Activated effector memory CD4-positive, alpha-beta T cell treated with anti-CD3 and anti-CD28 coated beads, Interleukin-2, amount 50 U/mL, for 16 hours (primary cell): ENCODE measurements at places on chromosomes 11 and 22.

- no peak for DNase-seq
Observed at GRCh38 chr11:100841711-100842407, 154.8 kb downstream of the ARHGAP42 start.

- no peak for DNase-seq
Observed at GRCh38 chr11:8183111-8183510, 14.3 kb upstream of the RIC3 start.

- no peak for DNase-seq
Observed at GRCh38 chr11:134483857-134484256, 71.8 kb upstream of the B3GAT1 start.

- DNase-seq, result no peak
Observed at GRCh38 chr11:3660960-3661359, 10.2 kb downstream of the CHRNA10 start.

- DNase-seq, result no peak
Observed at GRCh38 chr11:123360267-123360936, 69.7 kb upstream of the GRAMD1B start.

- peak; percentile 28 for DNase-seq
Observed at GRCh38 chr11:64932324-64932723, 3.4 kb downstream of the GPHA2 start.

DNA sequence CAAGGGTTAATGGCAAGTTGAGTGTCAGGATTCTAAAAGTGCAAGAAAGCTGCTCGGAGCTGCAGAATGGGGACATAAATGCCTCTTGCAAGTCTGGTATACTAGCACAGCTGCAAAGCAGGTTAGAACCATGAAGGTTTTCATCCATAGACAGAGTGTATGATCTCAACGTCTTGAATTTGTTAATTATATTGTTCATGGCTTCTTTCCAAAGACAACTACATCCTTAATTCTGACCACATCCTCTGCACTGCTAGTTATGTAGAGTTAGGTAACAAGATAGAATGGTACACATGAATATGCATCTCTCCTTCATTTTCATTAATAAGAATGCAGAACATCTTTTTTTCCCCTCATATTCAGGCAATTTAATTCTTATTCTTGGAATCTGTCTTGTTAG, 34.2 kb downstream of the EXPH5 start:
- DNase-seq, result no peak

DNA sequence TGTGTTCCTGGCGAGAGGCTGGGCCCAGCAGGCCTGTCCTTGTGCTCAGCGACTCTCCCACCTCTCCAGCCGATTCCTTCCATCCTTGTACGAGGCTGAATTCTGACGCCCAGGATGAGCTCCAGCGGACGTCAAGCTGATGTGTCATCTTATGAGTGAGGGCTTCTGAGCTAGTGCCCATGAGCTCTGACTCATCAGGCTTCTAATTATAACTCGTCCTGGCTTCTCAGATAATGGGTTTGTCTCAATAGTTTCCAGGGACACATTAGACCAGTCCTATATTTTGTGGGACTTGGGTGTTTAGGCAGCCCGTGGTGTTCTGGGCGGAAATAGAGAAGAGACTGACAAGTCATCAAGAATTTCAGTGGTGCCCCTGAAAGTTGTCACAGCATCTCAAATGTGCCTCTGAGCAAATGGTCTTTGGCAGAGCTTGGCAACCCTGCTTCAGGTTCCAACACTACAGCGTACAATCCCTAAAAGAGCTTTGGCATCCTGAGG, 108.2 kb upstream of the CD44 start:
- DNase-seq, result peak; percentile 78

GRCh38 chr11:120346233-120346632, 10.0 kb downstream of the ARHGEF12 start:
- DNase-seq, result no peak

GRCh38 chr22:46635756-46636155, 15.6 kb downstream of the GRAMD4 start:
- DNase-seq, result no peak

DNA sequence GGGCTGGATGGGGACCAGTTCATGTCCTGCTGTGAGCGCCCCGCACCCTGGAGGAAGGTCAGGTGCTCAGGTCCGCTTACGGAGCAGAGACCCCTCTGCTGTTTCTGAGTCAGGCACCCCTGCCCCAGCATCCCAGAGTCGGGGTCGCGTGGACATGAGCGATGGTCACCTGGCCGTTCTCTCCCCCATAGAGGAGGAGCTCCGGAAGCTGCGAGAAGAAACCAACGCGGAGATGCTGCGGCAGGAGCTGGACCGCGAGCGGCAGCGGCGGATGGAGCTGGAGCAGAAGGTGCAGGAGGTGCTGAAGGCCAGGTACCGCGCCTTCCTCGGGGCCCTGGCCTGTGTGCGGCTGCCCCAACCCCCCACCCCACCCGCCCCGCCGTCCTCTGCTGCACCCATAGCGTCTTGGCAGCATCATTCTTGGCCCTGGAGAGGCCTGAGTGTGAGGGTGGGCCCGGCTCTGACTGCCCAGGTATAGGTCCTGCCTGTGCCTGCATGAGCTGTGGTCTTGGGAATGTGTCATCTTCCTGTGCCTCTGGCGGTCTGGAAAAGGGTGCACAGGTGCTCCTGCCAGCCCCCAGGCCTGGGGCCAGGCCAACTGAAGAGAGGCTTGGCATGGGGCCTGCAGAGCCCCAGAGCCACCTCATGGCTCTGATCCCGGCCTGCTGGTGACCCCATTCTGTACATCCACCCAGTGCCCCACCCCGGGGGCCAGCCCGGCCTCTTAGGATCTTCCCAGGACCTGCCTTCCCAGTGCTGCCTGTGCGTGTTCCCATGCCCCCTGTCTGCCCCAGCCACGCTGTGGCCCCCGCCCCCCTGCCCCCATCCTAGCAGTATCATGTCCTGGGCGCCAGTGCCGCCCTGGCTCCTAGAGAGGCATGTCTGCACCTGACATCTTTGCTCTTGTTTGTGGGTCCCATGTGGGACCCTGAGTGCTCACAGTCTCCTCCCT, 38.1 kb downstream of the GRAMD4 start:
- DNase-seq, result no peak
